ENCODE measurements at places on chromosomes 7 and 10.

DNA sequence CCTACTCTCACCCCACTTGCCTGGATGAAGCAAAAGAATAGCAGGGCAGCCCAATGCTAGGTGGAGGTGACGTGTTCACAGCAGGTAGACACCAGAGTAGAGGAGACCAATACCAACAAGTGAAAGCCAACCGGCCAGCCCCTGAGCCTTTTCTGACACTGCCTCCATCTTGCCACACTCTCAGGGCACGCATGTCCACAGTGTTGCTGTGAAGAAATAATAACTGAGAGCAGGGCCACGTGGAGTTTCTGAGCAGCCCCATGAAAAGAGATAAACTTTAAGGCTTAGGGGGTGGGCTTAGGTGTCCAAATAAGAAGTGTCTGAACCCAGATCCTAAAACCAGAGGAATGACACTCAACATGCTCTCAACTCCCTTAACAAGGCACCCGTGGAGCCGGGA lies 9.0 kb upstream of the TMEM273 start:
- no peak for DNase-seq

DNA sequence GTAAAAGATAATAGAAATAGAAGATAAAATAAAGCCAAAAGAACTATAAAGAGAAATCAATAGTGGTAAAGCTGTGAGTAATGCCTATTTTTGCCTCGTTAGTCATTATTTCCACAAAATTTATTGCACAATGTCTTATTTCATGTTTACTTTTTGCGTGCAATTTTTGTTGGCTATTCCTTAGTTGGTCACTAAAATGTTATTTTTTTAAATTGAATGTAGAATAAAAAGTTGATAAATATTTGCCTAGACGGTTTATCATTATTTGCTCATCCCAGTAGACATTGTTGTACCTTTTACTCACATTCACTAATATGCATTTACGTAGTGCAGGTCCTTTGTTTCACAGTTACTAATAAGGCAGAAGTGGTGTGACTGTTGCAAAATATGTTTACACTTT lies 227.8 kb upstream of the BMPER start:
- no peak for DNase-seq

DNA sequence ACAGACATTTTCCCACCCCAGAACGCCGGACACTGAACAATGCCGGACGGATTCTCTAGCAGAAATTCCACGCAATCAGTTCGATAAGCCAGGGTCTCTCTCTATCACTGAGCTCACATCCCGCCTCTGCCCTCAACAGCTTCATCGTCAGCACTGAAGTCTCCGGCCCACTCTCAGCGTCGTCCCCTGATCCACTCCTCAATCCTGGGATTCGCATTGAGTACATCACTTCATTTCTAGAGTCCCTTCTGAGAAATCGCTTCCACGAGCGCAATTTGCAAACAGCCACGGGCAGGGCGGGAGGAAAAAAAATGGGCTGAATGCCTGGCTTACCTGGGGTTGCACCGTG lies 365 bp downstream of the YME1L1 start:
- DNase-seq, result no peak

DNA sequence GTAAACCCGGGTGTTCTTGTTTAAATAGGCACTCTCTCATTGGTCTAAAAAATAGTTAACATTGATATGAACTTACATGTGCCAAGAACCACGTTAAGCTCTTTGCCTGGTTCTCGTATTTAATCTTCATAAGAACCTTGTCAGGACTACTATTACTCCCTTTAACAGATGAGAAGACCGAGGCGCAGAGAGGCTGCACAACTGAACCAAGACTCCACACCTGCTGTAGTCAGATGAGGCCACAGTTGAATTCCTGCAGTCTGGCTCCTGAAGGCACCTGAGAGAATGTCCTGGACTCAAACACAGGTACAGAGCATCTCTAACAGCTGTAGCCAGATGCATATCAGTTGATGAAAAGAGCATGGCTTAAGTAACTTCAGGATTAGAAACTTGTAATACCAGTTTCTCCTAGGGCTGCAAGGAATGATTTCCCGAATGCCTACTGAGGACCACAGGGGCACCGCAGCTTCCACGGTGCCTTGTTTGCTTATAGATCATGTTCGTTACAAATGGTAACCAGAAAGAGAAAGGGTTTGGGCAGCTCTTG lies 9.5 kb downstream of the DDC start:
- DNase-seq, result no peak

GRCh38 chr7:13839063-13839462 lies 150.4 kb downstream of the ETV1 start:
- no peak for DNase-seq

GRCh38 chr10:80315391-80315790 lies 25.9 kb upstream of the MAT1A start:
- DNase-seq, result no peak

DNA sequence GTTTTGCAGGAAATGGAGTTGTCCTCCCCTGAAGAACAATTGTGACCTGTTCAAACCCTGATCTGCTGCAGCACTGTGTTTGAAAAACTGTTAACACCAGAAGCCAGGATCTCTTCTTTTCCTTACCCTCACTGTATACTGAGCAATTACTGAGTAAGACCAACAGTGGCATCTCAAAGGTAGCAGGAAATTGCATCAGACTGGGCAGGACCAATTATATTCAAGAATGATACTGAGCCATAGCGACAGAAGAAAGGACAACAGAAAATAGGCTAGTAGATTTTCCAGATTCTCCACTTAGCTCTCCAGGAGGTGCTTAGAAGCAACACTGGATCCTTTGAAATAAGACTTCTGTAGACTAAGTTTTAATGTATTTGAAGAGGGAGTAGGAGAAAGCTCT lies 57.4 kb upstream of the INHBA start:
- no peak for DNase-seq

GRCh38 chr10:44471410-44471809 lies 86.5 kb upstream of the CXCL12 start:
- no peak for DNase-seq

DNA sequence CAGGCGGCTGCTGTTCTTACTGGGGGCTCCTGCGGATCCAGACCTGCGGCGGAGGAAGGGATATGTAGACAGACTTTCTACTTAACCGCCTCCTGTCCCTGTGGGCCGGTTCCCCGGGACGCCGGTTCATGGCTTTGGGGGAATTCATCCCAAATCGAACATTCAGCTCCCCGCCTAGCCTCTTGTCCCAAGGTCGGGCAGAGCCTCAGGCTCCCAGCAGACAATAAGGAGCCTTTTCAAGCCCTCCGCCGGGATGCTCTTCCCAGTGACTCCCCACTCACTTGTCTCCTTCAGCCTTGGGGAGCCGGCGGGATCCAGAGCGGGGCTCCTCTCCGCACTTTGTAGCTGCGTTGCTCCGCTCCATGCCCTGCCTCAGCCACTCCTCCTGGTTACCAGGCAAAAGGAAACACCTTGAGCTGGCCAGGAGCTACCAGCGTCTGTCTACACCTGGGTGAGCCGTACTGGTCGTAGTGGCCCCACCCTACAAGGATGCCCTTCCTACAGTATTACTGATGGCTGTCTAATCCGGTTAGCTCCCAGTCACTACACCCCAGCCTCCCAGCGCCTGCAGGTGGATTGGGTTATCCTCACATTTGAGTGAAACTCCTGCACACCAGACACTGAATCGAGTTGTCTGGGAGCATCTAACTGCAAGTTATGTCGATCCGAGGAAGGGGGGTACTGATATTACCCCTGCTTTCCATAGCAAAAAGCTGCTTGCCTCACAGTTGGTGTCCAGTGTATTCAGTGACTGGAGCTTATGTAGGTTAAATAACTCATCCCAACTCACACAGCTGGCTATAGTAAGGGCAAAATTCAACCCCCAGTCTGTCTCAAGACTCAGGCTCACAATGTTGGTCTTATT lies at the start of gene C10orf95:
C10orf95 (minus strand) TSS at position 439 of the 865 bp plus-strand sequence. CDS start 450 bp downstream, outside the sequence.
- peak; percentile 27 for DNase-seq

GRCh38 chr7:74455291-74455804 lies 1.6 kb downstream of the GTF2IRD1 start:
- DNase-seq, result no peak

- DNase-seq, result peak; percentile 62
Observed at GRCh38 chr7:31373337-31374289, 33.1 kb upstream of the NEUROD6 start.

GRCh38 chr10:88886557-88886956 lies 6.5 kb downstream of the STAMBPL1 start:
- DNase-seq, result no peak

- no peak for DNase-seq
Observed at GRCh38 chr10:10819206-10819856, 198.3 kb upstream of the CELF2 start.

DNA sequence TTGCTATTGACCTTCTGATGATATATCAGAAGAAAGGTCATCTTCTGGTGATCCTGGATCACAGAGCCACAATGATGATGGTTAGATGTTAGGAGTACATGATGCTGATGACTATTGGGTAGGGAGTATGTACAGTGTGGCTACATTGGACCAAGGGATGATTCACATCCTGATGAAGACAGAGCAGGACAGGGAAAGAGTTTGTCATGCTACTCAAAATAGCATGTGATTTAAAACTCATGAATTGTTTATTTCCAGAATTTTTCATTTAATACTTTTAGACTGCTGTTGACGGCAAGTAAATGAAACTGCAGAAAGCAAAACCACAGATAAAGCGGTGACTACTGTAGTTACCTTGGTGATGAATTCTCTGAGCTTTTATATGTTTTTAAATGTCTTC lies 397.3 kb downstream of the PPP1R3A start:
- DNase-seq, result no peak

DNA sequence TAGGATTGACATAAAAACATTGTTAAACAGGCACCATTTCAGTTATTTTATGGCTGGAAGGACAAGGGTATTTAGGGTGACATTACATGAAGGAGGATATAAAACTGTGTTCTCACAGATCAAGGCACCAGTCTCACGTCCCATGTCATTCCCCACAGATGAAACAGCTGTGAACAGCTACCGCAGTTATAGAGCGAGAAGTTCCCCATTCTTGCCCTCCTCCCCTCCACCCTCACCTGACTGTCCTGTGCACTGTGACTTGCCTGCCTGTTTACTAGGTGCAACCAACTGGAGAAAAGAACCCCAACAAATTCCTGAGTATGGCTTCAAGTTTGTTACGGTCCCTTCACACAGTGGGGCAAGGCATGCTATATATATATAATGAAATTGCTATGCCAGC lies 141.6 kb downstream of the SND1 start:
- no peak for DNase-seq

DNA sequence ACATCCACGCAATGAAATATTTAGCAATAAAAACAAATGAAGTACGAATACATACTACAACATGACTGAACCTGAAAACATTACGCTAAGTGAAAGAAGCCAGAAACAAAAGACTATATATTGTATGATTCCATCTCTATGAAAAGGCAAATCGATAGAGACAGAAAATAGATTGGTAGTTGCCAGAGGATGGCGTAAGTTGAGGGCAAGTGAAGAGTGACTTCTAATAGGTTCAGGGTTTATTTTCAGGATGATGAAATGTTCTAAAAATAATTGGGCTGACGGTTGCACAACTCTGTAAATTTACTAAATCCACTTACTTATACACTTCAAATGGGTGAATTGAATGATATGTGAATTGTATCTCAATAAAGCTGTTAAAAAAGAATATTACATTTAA lies 39.5 kb upstream of the TECTB start:
- DNase-seq, result no peak

DNA sequence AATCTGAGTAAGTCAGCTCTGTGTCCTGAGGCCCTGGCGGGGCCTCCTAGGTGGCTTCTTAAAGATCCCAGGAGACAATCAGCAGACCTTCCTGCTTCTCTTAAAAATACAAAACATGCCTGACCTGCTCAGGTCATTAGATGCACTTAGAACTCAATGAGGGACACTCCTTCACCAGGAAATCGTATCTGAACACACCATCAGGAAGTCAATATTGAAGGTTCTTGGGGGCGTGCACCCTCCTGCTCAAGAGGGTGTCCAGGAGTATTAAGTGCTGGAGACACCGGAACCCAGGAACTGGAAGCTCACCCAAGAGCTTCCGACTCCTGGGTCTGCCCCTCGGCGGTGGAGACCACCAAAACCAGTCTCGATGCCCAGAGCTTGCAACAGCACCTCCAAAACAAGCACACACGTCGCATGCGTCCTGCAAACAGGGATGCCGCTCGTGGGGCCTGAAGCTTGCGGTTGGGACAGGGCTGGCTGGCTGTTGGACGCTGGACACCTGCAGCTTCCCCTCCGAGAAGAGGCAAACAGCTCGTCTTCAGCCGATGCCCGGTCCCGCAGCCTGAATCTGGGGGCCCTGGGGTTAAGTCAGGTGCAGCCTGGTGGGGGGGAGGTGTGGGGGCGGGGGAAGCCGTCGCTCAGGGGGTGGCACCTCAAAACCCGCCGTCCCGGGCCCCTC lies 803 bp downstream of the RAPGEF5 start:
- peak; percentile 21 for DNase-seq

- peak; percentile 4 for DNase-seq
Observed at GRCh38 chr7:125506331-125506730, 576.7 kb upstream of the POT1 start.

- DNase-seq, result no peak
Observed at GRCh38 chr10:49742683-49743463, 19.2 kb downstream of the OGDHL start.

- no peak for DNase-seq
Observed at GRCh38 chr7:34886856-34887255, 150.4 kb downstream of the DPY19L1 start.

DNA sequence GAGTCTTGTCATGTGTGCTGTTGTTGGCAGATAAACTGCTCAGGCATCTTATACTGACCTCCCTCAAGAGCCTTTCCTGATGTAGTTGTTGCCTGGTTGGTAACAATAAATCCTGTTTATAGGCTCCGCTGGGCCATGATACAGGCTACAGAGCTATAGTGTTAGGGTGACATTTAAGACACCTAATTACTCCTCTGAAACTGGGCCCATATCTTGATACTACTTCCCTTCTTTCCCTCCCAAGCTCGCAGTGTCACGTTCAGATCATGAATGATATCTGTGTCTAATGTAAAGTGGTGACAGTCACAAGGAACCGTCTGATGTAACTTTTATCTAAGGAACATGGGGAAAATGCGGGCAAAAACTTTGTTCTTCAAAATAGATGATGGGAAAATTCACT lies 35.4 kb downstream of the CROT start:
- DNase-seq, result peak; percentile 10

DNA sequence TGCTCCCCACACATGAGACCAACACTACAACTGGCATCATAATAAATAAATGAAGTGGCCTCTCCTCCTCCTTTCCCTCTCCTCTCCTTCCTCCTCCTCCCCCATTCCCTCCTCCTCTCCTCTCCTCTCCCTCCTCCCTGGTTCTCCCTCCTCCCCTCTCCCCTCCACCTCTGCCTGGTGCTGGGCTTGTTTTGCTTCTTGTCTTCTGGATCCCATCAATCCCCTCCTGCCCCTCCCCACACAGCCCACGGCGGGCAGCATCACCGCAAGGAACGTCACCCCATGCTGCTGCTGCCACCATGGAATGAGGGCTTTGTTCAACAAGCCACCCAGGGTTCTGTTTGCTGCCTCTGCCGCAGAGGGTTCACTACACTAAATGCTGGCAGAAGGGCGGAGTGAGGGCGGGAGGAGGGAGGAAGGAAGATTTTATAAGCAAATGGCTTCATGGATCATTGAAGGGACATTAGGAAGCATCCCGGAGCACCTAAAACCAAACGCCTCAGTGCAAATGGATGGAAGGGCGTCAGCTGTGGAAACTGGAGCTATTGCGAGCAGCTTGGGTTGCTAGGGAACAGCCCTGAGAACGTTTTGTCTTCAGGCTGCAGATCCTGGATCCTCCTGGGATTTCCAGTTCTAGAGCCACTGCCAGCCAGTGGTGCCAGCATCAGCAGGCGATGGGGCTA lies 379.7 kb upstream of the ZMIZ1 start:
- DNase-seq, result peak; percentile 20

- peak; percentile 31 for DNase-seq
Observed at GRCh38 chr10:119315128-119316001, 108.0 kb downstream of the GRK5 start.

Measured in nephron progenitor cell (in vitro differentiated cells).